ENCODE measurements at places on chromosomes 2 and 18.

DNA sequence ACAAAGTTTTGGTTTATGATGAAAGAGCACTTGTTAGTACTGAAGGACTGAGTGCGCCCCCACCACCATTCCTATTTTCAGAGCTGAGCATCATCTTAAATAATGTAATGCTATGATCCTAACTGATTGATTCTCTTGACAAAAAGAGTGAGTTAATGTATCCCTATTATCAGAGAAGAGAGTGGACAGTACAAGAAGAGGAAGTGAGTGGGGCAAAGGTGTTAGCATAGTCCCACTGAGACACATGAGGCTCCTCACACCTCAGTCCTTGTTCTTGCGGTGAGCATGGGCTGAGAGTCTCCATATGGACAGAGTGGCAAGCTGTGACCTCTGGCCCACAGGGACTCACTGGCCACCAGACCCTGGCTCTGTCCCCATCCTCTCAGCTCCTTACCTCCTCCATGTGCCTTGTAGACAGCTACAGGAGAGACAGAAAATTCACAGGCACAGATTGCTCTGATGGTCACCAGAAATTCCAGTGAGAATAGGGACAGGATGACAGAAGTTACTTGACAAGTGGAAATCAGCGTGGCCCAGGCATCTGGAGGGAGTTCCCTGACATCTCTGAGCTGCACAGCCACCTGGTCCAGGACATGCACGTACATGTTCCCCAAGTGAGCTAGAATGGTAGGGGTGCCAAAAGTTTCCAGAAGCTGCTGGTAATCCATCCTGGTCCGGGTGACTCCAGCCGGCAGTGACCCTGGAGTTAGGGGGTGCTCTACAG lies 32.6 kb downstream of the NAPG start:
- no peak for DNase-seq

DNA sequence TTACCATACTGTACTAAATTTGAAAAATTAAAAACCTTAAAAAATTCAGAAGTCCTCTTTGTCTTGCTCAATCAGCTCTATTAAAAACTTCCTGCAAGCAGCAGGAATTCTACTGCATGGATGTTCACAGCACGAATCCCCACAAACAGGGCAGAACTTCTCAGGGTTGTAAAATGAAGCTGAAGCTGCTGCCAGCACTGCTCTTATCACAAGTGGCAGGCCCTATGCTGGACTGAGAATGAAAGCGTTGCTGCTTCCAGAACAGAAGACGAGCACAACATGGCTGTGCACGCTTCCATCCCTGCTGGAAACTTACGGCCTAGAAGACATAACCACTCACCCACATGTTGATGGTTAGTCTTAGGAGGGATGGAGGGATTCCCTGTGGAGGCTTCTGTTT lies 134.0 kb downstream of the RAB3GAP1 start:
- DNase-seq = no peak

DNA sequence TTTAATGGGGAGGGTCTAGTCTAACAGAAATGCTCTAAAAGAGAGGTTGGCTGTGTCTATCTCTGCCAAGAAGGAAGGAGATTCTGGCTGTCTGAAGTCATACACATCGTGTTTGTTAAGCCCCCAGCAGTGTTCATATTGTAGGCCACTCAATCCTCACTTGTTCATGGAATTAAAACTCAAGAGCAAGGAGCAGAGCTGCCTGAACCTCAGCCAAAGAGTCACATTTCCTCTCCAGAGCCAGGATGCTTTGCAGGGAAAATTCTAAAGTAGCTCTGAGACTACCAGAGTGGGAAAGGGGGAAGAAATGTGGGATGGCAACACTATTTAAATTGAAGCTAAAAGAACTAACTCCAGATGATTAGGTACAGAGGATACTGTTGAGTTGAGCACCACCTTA lies 190.7 kb upstream of the CXCR4 start:
- DNase-seq = no peak

DNA sequence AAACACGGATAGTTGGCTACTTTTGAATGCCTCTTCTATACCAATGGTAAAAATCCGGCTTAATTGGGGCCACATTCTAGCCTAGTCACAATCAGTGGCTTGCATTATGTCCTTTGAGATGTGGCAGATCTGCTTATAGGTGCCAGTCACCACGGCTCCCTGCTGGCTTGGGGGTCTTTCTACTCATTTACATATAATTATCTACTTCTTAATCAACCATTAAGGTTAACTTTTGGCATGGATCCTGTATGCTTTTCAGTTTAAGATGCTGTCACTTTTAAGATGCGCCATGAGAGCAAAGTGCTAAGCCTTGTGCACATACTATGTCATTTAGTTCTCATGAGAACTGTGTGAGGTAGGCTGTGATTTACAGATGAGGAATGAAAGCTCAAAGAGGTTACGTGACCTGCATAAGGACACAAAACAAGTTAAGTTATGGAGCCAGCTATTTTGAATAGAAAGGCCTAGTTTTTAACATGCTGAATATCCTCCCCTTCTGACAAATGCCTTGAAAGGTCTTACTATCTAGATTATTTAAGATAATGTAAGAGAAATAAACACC lies 4.1 kb downstream of the NEDD4L start:
- DNase-seq = no peak

GRCh38 chr2:30368258-30368657 lies 78.8 kb upstream of the LCLAT1 start:
- no peak for DNase-seq

DNA sequence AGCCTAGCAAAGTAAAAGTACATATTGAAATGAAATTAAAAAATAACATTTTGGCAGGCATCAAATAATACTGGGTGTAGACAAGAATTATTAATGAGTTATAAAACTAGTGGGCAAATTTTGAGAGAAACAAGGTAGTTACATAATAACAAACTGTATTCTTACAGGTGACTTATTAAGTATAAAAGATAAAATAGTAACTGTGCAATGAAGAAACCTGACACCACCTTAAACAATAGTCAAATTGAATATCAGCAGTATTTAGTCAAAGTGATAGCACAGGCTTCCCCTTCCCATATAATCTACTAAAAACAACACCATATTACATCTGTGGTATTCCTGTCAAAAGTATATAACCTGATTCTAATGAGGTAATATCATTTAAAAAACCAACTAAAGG lies 1099.8 kb upstream of the CRIM1 start:
- DNase-seq = no peak

DNA sequence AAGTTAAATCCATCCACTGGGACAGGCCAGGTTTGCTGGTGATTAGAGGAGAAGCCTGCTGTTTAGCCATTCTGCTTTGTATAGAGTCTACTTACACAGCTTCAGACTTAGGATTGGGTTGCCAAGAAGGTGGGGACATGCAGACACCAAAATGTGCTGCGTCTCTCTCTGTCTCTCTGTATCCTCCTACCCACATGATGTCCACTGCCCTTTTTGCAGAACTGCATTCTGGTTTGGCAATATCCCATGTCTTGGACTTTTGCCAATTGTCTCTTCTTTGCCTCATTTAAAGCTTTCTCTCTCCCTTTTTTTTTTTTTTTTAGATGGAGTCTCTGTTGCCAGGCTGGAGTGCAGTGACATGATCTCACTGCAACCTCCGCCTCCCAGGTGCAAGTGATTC lies 261.1 kb upstream of the FN1 start:
- no peak for DNase-seq

GRCh38 chr2:56522605-56523089 lies 338.9 kb downstream of the CCDC85A start:
- no peak for DNase-seq

- no peak for DNase-seq
Measured at GRCh38 chr18:40925071-40925541, 1029.9 kb upstream of the PIK3C3 start.

DNA sequence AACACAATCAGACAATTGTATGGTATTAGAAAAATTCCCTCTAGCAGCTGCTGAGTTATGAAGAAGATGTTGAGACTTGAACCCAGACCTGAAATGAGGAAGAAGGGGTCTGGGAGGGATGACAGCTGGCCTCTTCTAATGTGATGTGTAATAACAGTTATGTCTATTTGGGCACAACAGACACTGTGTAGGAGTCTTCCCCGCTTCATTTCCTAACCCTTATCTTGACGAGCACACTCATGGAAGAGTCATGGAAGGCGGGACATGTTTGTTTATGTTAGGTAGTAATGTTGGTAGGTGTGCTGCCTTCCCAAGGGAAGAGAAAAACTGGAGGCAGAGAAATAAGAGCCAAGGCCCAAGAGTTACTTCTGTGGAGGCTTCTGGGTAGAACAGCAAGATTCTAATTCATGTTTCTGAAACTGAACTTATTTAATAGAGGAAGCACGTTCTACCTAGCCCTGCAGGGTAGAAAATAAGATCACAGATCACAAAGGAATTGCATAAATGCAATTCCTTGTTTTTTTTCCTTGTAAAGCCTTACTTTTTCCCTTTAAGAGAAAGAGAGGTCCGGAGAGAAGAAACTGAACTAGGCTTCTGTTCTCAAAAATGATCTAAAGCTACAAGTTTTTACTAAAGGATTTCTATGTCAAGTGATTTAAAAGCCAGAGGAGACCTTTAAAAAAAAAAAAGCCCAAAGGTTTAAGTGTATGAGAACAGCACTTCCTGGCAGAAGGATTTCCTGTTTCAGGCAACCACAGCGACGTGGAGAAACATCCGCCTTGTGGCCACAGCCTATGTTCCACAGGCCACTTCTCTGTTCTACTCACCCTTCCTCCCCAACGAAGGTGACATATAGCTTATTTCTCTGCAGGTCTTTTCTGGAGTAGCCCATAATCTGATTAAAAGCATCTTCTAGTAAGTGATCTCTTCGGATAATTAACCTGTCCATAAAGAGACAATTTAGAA lies 68.5 kb upstream of the STK17B start:
- no peak for DNase-seq

- no peak for DNase-seq
Measured at GRCh38 chr2:237806334-237806733, 7.8 kb downstream of the RBM44 start.

- DNase-seq = no peak
Measured at GRCh38 chr18:26022585-26022984, 67.8 kb downstream of the SS18 start.

GRCh38 chr18:11412811-11413210 lies 196.6 kb upstream of the SLC35G4 start:
- DNase-seq = no peak

GRCh38 chr2:8545695-8546611 lies 135.9 kb upstream of the ID2 start:
- DNase-seq = no peak

GRCh38 chr2:187826023-187826422 lies 271.8 kb upstream of the TFPI start:
- DNase-seq = no peak

DNA sequence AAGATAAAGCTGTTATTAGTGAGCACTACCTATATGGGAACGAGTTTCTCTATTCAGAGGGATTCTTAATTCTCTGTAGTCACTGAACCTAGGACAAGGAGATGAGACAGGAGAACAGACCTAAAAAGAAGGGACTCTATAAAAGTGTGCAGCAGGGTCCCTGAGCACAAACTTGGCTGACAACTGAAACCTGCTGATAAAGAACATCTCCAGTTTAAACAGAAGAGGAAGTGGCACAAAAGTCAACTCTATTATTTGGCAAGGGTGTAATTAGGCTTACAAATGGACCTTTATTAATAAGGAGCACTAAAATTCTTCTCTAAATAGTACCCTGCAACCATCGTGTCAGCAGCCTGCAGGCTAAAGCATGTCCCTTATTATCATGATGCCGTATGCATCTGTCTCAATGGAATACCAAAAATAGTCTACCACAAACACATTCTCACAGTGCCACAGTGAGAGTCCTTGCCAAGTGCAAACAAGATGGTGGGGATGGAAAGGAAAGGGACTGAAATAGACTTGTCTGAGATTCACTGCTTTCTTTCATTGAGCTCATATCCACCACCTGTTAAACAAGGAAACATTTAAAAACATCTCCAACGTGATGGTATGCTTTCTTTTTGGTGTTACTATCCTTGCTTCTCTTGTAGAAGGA lies 260.2 kb downstream of the INSIG2 start:
- DNase-seq = no peak
